ENCODE measurements at places on chromosomes 4 and X.

DNA sequence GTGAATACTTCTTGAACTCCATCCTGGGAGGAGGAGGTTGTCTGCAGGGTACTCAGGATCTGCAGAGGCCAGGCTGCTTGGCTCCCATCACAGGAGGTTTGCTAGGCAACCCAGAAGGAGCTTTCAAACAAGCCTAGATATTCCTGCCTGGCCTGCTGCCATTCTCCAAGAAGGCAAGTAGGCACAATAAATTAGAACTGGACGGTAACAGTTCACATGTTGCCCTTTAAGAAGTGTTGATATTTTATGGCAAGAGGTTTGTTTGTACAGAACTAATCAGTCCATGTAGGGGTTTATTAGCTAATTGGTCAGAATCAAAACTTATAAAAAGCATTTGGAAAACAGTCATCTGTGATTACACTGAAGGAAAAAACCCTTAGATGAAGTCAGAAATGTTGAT, 39.3 kb downstream of the SYNPO2 start:
- no peak for DNase-seq

GRCh38 chr4:38820329-38821061, 15.9 kb upstream of the TLR1 start:
- no peak for DNase-seq

GRCh38 chr4:159966746-159967145, 863.9 kb downstream of the RAPGEF2 start:
- no peak for DNase-seq

- DNase-seq, result no peak
Measured at GRCh38 chrX:21225643-21226042, 148.6 kb upstream of the CNKSR2 start.

GRCh38 chr4:125283707-125284279, 31.0 kb upstream of the FAT4 start:
- no peak for DNase-seq
